ENCODE measurements at places on chromosomes 12 and 14.

- DNase-seq = no peak
Measured at GRCh38 chr12:131093971-131094830, 140.5 kb downstream of the ADGRD1 start.

GRCh38 chr14:82504894-82505293 is 971.2 kb upstream of the SEL1L start:
- DNase-seq = no peak

DNA sequence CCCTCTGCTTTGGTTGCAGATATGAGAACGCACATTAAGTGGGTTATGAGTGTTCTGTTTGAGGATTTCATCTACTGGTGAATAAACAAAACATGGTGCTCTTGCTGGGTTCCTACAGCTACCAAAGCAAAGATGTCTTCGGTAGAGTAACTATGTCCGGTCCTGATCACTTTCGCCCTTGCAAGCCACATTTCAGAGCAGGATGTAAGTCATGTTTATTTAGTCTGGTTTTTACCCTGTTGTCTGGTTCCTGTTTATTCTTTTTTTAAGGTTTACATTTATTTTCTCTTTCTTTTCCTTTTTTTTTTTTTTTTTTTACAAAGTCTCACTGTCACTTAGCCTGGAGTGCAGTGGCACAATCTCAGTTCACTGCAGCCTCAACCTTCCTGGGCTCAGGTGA is 99.2 kb downstream of the VEZT start:
- DNase-seq = no peak

DNA sequence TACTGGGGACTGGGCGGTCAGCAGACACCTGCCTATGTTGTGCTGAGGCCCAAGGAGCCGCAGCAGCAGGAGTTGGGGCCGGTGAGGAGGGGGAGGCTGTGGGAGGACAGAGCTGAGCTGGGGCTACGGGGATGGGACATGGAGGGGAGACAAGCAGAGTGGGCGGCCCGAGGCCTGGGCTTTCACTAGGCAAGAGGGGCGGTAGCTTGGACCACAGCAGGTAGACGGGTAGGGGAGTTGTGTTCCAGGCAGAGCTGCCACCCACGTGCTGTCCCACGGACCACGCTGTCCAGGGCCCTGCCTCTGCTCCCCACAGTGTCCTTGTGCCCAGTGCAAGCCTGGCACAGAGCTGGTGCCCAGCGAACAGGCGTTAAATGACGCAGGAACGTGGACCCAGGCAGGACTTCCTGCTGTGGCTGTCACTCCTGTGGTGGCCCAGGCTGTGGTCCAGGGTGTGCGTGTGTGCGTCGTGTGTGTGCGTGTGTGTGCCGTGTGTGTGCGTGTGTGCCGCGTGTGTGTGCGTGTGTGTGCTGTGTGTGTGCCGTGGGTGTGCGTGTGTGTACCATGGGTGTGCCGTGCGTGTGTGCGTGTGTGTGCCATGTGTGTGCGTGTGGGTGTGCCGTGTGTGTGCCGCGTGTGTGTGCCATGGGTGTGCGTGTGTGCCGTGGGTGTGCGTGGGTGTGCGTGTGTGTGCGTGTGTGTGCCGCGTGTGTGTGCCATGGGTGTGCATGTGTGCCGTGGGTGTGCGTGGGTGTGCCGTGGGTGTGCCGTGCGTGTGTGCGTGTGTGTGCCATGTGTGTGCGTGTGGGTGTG is 6.8 kb downstream of the CEP170B start:
- DNase-seq = no peak

- DNase-seq = no peak
Measured at GRCh38 chr12:112862636-112863290, 44.0 kb upstream of the OAS1 start.

Data from Daoy (cell line).